ENCODE measurements at places on chromosomes 12 and 14.
A peak's percentile ranks its signal among the peaks of the same experiment; 100 is the strongest.

GRCh38 chr12:94815958-94816357 lies 165.6 kb upstream of the TMCC3 start:
- DNase-seq: no peak

GRCh38 chr14:57122129-57122528 lies 146.6 kb downstream of the EXOC5 start:
- no peak for DNase-seq

- no peak for DNase-seq
Measured at GRCh38 chr14:31792726-31793125, 231.5 kb downstream of the NUBPL start.

DNA sequence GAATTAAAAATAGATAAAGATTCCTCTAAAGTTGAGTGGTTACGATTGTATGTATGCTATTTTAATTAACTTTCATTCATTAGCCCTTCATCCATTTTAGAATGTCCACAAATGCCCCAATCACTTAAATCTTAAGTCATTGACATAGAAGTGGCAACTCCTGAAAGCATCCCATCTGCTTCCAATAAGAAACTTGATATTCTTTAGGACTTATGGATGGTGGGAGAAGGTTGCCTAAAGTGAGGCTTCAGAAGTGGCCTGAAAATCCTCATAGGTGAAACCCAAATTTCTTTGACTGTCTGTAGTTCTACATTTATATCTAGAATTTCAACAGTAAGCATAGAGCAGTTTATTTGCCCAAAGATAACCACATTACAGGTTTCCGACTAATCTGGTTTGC lies 161.7 kb upstream of the HMGA2 start:
- DNase-seq: no peak

DNA sequence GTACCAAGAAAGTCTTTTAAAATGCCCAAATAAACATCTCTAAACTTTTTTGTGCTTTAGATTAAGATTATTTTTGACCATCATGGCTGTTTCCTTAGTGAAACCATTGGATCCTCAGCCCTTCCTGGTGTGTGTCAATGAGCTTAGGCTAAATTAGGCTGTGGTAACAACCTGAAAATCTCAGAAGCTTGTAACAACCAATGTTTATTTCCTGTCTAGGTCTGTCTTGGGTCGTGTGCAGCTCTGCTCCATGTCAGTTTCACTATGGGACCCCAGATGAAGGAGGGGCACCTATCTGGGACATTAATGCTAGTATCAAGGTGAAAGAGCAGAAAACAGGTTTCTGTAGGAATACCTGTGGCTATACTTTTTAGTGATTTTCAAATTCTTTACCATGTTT lies 49.9 kb downstream of the KCNMB4 start:
- no peak for DNase-seq

GRCh38 chr12:11555743-11556625 lies 93.5 kb upstream of the ETV6 start:
- no peak for DNase-seq

DNA sequence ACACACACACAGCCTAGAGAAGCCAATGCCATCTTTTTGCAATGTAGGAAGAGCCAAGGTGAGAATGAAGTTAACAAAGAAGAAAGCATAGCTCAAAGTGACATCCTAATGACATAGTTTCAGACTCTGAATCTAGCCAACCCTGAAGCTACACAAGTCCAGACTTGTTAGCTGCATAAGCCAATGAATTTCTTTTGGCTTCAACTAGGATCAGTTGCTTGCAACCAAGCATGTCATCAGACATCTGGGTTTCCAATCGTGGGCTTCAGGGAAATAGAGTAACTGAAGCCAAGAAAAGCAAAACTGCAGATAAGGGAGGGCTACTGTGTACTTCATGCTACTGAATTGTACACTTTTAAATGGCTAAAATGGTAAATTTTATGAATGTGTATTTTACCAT lies 4.4 kb upstream of the GPHN start:
- DNase-seq: no peak

DNA sequence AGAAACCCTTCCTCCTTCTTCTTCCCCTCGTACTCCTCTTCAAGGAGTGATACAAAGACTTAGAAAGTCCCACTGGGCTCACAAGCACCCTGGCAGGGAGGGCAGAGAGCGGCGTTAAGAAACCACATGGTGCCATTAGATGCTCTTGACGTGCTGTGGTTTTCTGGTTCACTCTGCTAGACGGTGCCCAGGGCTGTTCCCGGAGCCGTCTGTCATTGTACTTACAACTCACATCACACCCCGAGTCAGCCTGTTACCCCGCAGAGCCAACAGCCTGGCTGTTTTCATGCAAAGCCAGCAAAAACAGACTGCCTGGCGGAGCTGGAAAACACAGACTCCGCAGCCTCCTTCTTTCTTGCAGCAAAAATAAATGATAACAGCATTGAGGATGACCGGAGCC lies 232.6 kb upstream of the TBX3 start:
- DNase-seq: no peak

GRCh38 chr12:47110011-47110541 lies 30.3 kb upstream of the AMIGO2 start:
- no peak for DNase-seq

DNA sequence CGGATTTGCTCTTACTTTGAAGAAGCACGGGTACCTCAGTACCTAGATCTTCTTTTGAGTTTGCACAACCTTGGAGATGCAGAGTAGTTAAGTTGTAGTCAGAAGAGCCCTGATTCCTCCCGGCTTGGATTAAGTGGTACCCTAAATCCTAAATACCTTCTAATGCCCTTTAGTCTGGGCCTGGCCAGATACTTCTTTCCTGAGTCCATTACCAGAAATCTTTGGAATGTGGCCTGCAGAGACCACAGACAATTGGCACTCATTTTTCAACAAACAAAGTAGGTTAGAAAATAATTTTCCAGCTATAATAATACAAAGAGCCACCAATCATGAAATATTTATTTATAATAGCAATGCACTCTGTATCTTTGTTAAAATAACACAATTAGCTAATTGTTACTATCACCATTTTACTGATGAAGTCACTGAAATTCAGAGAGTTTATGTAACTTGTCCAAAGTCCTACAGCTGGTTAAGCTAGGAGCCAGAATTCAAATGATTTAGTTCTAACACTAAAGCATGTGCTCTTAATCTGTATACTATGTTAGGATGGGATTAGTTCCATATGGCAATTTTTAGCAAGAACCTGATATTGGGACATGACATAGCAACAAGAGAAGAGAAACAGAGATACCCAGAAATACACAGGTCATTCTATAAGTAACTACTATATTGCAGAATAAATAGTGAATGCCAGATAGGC lies 132.1 kb upstream of the PDZRN4 start:
- no peak for DNase-seq

DNA sequence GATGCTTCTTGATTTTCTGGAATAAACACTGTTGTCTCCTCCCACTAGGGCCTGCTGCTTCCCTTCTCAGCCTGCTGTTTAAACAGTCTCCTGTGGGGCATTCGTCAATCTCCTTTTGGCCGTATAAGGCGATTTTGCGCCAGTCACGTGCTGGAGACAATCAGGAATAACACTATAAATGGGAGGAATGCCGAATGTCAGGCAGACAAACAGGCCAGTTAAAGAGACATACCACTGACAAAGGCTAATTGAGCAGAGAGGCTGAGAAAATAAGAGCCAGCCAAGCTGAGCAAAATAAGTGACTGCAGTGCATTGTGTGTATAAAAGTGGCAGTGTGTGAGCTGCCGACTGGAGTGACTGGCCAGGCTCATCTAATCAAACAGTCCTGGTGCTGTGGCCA lies 23.3 kb downstream of the DMAC2L start:
- DNase-seq: peak; percentile 64

DNA sequence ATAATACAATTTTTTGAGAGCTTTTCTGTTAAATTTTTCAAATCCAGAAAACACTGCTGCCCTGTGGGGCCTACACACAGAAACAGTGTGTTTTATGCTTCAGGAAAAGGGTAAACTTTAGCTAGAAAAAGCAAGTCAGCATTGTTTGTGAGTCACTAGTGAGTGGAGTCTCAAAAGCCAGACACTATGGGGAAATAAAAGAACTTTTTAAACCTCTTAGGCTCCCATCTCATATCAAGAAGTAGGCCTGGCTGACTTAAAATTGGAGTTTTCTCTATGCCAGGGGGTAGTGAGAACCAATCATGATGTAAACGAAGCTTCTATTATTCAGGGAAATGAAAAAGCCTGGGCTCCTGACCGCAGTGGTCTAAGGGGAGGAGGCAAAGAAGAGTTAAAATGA lies 12.6 kb downstream of the GPR65 start:
- DNase-seq: no peak

- no peak for DNase-seq
Measured at GRCh38 chr14:79764323-79764722, 447.0 kb downstream of the DIO2 start.

DNA sequence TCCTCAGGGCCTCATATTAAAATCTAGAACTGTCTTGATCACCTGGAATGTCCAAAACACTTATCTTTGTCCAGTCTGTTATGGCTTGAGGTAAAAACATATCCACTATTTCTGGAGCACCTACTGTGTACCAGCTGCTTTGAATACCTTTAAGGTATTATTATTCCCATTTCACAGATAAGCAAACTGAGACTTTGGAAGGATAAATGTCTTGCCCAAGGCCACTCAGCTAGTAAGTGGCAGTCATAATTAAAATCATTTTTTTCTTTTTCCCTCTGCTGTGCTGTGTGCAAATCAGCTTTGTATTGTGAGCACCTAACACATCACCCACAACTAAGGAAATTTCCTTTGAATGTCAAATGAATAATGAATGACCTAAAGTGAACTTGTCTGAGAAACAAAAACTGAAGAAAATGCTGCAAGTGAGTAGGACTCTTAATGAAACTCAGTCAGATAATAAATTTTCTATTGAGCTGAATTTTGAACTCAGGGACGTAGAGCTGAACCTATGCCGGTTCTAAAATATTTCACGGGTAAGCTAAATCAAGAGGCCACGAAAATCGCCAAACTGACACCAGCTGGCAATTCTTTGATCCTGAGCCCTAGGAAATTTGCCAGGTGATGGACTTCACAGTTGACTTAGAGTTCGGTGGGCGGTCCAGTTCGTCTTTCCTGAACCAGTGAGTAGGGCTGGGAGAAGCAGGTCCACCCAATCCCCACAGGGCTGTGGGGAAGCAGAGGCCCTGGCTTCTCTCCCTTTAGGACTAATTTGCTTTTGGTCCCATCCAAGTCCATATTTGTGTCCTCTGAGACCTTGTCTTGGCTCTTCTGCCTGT lies 159.7 kb upstream of the PWP1 start:
- DNase-seq: no peak

DNA sequence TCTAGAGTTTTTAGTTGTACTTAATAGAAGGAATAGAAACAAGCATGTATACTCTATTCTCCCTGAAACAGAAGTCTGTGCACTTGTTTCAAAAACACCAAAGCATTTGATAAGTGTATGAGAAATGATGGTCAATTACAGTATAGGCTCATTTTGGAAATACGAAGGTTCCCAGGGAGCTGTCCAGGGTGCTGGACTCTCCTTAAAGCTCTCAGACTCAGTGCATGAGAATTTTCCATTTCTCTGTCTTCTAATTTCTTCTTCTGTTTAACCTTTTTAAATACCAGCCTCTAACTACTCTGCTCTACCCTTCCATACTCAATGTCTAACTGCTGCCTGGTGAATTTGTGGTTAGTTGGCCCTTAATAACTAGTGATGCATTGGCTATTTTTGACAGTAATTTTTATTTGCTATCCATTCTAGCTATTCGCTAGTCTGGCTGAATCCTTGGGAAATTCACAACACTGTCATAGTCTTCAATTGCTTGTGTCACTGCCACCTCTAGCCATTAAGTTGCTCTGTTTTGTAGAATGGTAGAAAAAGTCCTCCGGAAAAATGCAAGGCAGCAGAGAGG lies 229.2 kb downstream of the NRXN3 start:
- DNase-seq: no peak

DNA sequence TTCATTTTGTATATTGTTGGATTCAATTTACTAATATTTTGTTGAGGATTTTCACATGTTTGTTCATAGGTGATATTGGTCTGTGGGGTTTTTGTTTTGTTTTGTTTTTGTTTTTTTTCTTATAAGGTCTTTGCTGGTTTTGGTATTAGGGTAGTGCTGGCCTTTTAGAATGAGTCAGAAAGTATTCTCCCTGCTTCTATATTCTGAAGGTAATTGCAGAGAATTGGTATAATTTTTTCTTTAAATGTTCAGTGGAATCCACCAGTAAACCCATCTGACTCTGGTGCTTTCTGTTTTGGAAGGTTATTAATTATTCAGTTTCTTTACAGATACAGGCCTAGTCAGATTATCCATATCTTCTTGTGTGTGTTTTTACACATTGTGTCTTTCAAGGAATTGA lies 8.9 kb downstream of the TOGARAM1 start:
- no peak for DNase-seq

DNA sequence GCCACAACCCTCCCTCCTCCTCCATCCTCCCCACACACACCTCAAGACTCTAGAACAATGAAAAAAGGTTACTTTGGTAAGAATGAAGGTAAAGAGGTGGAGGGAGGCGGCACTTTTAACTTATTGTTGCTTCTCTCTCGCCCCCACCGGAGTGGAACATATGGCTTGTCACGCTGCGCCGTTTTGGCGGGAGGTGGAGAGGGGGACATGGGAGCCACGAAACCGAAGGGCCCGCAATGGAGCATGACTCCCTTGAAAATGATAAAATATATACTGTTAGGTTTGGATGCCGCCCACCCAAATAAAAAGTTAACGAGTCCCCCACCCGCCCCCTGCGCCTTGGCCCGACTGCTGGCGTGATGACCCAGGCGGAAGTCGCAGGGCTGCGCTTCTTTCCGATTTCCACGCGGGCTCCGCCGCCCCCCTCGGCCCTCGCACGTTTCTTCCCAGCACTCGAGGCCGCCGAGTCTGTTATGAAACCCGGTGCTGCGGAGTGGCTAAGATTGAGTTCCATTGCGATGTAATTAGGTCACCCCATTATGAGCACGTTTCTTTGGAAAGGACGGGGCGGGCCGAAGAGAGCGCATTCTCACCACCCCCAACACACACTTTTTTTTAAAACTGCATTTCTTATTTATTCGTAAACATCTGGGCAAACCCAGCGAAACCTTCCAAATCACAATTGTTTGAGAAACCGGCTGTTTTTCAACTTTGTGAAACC lies 1.4 kb upstream of the ZFP36L1 start:
- DNase-seq: peak; percentile 55

GRCh38 chr12:47067771-47068431 lies 11.5 kb upstream of the PCED1B start:
- DNase-seq: no peak

- DNase-seq: no peak
Measured at GRCh38 chr14:38389681-38390080, 133.8 kb upstream of the CLEC14A start.

GRCh38 chr14:84783511-84783910 lies 746.4 kb upstream of the FLRT2 start:
- no peak for DNase-seq

- no peak for DNase-seq
Measured at GRCh38 chr12:31118347-31119191, 44.9 kb downstream of the DDX11 start.

- no peak for DNase-seq
Measured at GRCh38 chr14:95577067-95577800, 42.4 kb downstream of the GLRX5 start.

DNA sequence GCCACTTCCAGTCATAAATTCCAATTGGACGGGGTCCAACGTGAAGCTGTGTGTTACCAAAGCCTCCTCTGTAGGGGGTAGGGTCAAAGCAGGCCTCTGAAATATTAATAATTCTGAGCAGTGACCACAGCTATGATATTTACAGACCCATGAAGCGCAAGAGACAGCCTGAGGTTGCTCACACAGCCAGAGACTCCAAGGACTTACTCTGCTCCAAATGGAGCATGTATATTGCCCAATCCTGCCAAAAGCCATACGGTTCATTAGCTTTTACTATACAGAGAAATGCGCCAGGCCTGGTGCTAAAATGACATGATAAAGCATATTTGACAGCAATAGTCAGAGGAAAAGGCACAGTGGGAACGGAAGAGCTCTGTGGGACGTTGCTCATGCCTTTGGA lies 151.3 kb downstream of the PAH start:
- DNase-seq: no peak

Measured in posterior cingulate gyrus (tissue), 11 donors.